ENCODE measurements at places on chromosomes 7 and 10.

DNA sequence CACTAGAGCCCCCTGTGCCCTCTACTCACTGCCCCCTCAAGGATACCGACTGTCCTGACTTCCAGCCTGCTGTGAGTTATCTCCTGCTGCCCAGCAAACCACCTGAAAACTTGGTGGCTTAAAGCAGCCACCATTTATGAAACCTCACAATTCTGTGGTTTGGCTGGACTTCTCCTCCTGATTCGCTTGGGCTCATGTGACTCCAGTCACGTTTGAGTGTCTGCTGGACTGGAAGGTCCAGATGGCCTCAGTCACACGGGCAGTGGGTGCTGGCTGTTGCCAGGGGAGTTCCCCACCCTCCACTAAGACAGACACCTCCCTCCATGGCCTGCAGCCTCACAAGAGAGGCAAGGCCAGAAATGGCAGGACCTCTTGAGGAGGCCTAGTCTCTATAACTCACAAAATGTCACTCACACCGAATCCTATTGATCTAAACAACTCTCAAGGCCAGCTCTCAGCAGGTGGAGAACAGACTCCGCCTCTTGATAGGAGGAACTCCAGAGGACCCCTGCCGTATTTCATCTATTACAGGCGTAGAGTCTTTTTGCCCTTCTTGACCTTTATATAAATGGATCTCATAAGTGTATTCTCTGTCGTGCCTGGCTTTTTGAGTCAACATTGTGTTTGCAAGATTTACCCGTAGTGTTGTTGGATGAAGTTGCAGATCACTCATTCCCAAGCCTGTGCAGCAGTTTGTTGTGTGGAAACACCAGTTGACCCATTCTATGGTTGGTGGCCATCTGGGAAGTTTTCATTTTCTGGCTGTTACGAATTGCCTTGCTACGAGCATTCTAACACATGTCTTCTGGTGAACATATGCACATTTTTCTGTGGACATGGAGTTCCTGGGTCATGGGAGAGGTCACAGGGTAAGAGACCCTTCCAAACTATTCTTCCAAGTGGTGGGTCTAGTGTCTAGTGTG, 48.3 kb downstream of the ZMIZ1 start:
- no peak for DNase-seq

DNA sequence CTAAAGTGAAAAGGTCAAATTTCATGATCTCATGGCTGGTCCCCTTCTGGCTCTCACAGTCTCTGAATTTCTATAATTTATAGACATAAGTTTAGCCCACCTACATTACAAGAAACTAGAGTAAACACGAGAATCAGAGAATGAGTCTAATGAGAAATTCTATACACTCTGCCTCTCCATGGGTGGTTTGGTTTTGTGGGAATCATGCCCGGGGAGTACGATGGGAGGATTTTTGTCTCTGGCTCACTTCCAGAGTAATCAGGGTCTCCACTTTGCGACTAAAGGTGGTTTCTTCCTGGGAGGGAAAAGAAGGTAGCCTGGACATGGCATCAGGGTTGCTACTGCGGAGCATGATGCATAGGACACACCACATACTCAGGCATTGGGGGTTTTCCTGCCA, 69.7 kb downstream of the MRC1 start:
- DNase-seq, result no peak

DNA sequence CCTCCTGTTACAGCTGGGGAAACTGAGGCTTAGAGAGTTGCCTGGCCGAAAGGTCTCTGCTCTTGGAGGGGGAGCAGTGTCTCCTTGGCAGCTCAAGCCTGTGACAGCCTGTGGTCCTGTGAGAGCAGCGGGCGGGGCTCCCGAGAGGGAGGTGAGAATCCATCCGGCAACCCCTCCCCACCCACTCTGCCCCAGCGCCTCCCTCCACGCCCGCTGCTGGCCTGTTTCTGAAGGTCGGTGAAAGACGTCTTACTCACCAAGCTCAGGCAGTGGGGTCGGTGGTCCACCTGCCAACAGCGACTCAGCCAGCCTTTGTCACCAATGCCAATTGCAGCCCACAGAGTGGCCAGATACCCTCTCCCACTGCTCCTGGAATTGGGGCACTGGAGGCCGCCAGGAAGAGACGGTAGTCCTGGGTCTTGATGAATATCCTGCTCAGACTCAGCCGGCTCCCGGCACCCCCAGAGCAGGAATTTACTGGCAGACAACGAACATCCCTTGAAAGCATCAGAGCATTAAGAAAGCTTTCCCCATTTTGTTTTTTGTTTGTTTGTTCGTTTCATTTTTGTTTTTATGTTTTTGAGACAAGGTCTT, 7.4 kb upstream of the TTYH3 start:
- no peak for DNase-seq

DNA sequence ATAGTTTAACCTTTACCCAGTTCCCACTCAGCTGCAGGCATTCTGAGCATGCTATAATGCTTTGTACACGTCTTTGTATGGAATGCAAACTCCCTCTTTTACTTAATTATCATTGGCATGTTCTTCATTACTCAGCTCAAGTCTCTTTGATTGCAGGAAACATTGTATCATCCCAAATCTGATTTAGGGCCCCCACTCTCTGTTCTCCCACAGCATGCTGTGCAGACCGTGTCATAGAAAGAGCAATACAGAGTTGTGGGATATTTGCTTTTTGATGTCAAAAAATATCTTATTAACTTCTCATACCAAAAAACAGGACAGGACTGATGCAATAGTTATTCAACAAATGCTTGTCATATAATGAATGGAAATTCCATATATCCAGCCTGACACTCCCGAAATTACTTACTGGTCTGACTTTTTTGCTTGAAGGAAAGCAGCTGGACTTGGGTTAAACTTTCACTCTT, 1081.5 kb upstream of the C7orf33 start:
- no peak for DNase-seq
